Progenitor cell of endocrine pancreas (in vitro differentiated cells): ENCODE measurements at places on chromosomes 11 and 22.

DNA sequence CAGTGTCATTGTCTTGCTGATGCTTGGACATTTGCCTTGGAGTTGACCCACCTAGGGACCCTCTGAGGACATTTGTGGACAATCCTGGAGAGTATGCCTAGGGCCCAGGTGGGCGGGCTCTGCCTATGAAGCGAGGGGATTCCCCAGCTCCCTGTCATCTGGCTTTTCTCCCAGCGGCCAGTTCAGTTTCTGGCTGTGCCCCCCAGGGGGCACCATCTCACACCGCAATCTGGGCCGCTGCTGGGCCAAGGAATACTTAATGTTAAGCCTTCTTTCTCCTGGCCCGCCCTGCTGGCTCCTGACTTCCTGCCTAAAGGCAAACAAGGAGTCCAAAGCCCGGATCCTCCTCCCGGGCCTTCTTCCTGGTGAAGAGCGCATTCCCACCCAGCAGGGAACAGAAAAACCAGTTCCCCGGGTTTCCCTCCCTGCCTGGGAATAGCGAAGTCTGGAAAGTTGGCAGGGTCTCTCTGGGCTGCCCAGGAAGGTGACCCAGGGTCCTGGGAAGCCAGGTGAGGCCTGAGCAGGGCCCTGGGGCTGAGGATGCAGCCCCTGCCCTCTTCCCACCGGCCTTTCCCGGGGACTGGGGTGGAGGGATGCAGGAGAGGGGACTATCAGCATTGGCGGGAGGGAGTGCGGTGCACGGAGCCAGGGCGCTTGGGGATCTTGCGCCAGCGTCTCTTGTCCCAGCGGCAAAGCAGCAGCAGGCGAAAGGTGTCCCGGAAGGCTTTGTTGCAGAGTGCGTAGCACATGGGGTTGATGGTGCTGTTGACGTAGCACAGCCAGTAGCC lies 11.9 kb downstream of the CHRM1 start:
- DNase-seq, result peak; percentile 49

DNA sequence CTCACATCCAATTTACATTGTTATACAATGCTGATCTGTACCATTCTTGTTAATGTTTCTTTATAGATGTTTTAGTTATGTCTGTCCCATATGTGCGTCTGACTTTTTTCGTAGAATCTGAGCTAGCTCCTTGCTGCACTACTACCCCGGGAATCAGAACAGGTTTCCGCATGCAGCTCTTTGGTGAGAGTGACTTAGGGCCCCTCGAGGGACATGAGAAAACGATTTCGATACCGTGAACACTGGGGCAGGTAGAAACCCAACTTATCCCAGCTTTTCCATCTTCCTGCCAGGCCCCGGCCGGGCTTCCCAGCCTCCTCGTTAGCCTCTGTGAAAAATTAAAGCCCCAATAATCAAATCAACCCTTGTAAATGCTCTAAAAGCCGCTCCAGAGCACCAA lies 23.4 kb upstream of the PKNOX2 start:
- no peak for DNase-seq

GRCh38 chr22:35961480-35962295 lies 66.9 kb downstream of the RBFOX2 start:
- no peak for DNase-seq

- no peak for DNase-seq
These were observed 37.3 kb upstream of the COMT start for GRCh38 chr22:19904174-19904856.

- no peak for DNase-seq
These were observed 567.9 kb upstream of the ARHGAP42 start for GRCh38 chr11:100119176-100119575.

DNA sequence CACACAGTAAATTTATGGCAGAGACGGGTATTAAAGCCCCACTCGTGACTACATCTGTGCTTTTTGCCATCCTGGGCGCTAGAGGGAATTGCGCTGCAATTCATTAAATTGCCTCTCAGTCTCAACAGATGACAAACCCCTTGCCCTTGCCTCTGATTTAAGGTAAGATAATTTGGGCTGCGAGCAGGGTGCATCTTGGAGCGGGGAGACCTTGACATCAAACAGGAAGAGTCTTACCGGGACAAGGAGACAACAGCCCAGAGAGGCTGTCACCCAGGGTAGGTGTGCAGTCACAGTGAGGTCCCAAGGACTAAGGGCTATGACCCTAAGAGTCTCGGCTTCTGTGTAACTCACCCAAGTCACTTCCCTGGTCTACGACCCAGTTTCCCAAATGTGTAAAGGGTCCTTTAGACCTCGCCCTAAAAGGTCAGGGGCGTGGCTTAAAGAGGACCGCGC lies 449 bp upstream of the TOM1 start:
- DNase-seq, result no peak

- no peak for DNase-seq
These were observed 79.0 kb downstream of the AASDHPPT start for GRCh38 chr11:106156290-106156937.

- DNase-seq, result no peak
These were observed 480 bp upstream of the MTMR2 start for GRCh38 chr11:95924414-95924760.

- DNase-seq, result no peak
These were observed 258.1 kb downstream of the C11orf87 start for GRCh38 chr11:109680127-109680526.

GRCh38 chr22:17501679-17502285 lies 61.5 kb upstream of the SLC25A18 start:
- no peak for DNase-seq

DNA sequence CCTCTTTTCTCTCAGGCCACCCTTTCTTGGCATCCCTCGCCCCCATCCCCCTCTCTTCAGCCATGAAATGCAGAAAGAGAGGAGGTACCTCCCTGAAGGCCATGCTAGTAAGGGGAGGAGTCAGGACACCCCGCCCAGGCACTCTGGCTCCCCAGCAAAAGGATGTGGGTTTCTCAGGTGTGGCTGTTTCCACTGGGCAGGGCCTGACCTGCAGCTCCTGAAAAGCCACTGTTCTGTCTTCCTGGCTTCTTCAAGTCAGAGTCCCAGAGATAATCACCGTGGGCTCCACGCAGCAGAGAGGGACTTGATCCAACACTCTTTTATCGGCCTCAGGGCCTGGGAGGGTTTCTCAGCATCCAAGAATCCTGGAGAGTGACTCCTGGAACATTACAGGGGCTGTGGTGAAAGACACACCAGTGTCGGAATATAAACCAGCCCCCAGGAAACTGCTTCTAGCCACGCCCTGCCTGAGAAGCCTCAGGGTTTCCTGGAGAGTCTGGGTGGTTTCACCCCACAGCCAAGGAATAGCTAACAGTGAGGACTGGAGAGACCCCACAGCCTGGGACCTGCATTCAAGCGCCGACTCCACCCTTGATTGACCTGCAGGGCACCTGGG lies 45.7 kb upstream of the TSPAN18 start:
- no peak for DNase-seq

DNA sequence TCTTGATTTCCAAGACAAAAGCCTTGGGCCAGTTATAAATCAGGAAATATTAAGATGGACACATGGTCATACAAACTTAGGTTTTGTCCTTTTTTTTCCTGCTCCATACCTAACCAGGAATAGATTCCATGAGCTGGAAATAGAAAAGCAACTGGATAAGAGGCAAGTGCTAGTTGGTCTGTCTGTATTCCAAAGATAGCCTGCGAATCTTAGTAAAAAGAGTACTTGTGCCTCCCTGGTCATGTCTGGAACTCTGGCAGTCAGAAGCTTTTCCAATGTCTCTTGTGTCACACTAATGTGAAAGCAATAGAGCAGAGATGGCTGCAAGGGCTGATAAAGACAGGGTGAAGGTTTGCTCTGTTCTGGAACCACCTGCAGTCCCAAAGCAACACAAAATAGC lies 590.2 kb upstream of the ANO5 start:
- no peak for DNase-seq

DNA sequence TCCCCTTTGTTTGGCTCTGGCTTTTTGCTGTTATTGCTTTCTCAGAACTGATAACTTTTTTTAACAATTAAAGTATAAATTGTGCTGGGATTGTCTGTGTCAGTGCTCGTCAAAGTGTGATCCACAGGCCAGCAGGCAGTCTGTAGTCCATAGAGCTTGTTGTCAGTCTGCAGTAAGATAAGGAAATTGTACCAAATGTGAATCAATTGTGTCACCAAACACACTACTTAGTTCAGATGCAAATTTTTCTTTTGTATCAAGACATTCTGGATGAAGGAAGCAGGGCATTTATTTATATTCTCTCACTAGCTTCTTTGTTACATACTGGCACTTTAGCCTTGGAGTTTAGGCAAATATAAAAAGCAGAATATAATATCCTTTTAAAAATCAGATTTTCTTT lies 121.0 kb downstream of the WNT11 start:
- no peak for DNase-seq

GRCh38 chr11:121367844-121368225 lies 75.3 kb downstream of the SC5D start:
- DNase-seq, result no peak

GRCh38 chr22:25827415-25827814 lies 85.4 kb downstream of the MYO18B start:
- no peak for DNase-seq

DNA sequence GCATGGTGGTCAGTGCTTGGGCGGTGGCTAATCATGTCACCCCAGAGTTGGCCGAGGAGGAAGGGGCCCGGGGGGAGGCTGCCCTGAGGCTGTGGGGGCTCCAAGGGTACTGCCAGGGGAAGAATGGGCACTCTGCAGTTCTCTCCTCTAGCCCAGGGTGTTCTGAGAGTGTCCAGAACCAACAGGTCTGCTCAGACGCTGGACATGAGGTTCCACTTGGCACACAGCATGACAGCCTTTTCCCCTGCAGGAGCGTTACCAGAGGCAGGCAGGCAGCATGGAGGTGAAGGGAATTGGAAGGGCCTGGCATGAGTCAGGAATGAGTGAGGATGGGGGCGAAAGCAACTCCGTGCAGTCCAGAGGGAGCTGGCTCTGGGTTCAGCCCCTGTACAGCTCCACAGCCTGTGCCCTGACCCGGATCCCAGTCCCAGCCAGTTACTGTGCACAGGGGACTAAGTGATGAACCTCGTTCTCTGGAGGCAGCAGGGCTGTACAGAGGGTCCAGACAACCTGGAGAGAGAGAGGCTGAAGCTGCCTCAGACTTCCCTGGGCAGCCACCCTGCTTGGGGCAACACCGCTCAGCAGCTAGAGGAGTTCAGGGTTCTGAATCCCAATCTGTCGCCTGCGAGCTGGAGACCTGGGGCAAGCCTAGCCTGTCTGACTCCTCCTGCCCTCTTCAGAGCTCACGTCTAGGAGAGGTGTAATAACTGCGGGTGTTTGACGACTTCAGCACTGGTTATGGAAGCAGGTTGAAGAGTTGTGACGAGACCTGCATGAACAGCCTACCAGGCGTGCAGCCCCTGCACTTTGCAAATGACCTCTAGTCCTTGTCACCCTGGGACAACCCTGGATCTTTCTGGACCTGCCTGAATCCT lies 14.7 kb upstream of the TUB start:
- no peak for DNase-seq
